Hematopoietic multipotent progenitor cell treated with erythropoietin and hydrocortisone succinate and interleukin-3 and kit ligand, for 15 days (in vitro differentiated cells): ENCODE measurements at places on chromosomes 11 and 22.

DNA sequence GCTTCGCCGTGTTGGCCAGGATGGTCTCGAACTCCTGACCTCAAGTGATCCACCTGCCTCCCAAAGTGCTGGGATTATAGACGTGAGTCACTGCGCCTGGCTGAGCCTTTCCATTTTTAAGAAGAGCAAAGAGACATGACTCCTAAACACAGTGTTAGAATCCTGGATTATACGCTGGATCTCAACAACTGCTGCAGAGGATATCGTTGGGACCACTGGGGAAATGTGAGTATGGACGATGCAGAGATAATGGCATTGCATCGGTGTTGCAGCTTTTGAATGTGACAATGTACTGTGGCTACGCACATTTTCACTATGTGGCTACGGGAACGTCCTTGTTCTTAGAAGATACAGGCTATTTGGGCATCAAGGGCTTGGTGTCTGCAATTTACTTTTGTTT lies 6.2 kb downstream of the MRGPRF start:
- no peak for DNase-seq

DNA sequence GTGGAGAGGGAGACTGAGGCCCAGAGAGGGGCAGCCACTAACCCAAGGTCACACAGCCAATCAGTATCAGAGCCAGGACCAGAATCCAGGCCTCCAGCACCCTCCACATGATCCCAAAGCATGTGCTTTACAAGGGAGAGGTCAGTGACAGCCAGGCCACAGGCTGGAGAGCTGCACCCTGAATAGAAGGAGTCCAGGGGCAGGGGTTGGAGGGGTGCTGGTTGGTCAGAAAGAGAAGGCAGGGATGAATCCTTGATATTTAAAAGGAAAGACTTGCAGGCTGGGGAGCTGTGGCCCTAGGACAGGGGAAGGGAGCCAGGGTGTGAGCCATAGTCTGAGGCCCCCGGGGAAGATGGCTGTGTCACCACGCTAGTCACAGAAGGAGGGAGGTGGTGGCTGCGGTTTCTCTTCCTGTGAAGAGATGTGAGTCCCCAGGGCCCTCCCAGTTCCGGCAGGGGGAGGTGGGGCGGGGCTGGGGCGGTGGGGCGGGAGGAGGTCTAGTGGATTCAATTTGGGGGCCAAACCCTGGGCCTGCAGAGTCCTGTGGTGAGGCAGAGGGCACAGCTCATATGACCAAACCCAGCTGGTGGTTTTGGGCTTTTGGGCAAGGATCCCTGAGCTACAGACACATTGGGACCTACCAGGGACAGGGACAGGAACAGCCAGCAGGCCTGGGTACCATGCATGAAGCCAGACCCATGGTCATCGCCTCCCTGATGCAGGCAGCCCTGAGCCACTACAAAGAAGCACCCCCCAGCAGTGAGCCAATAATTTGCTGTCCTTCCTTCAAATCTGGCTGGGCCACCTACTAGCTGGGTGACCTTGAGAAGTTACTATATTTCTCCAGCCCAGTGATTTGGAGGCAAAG lies 14.0 kb downstream of the RAC2 start:
- no peak for DNase-seq

DNA sequence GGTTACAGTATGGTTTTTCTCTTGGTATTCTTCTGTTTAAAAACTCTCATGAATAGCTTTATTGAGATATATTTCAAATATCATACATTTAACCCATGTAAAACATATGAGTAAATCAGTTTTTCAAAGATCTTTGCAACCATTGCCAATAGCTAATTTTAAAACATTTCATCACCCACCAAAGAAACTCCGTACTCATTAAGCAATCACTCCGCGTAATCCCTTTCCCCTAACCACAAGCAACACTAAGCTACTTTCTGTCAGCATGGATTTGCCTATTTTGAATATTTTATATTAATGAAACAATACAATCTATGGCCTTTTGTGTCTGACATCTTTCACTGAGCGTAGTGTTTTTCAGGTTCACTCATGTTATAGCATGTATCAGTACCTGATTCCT lies 697.9 kb upstream of the ANO5 start:
- no peak for DNase-seq

DNA sequence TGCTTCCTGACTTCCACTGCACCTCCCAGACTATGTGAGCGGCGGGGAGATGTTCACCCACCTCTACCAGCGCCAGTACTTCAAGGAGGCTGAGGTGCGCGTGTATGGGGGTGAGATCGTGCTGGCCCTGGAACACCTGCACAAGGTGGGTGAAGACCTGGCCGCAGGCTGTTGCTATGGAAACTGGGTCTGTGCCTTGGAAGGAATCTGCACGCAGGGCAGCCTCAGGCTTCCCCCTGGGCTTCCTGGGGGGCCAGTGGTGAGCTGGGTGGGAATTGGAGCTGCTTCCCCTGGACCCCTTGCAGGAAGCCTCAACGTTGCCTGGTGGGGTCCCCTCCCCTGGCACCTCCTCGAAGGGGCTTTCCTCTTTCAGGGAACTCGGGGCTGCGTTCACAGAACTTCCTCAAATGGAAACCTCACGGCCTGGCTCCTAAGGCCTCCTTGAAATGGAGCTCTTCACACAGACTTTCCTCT lies 1.5 kb downstream of the RPS6KA4 start:
- no peak for DNase-seq

GRCh38 chr11:59716051-59716450 lies 2.4 kb upstream of the OR10V1 start:
- no peak for DNase-seq

- no peak for DNase-seq
These were observed 307.2 kb upstream of the MPPED2 start for GRCh38 chr11:30893318-30893717.

- no peak for DNase-seq
These were observed 83.7 kb downstream of the KCNQ1 start for GRCh38 chr11:2528301-2529050.

DNA sequence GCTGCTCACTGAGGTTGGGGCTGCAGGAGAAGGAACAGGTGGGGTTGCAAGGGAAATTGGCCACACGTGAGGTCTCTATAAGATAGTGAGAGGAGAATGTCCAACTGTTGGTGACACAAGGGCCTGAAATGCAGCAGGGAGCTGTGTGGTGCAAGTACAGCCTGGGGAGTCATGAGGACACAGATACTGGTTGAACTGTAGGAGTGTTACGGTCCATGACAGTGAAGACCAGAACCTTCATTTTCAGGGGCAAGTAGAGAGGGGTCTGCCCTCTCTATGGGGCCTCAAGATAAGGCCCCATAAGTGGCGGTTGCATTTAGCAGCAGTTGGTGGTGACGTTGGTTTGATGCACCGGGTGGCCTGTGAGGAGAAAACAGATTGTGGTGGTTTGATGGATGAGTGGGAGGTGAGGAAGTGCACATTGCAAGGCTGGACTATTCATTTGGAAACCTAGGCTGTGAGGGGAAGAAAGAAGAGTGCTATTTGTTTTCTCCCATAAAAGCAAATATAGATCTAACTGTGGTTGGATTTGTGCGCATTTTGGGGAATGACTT lies 39.4 kb downstream of the MICAL2 start:
- no peak for DNase-seq

DNA sequence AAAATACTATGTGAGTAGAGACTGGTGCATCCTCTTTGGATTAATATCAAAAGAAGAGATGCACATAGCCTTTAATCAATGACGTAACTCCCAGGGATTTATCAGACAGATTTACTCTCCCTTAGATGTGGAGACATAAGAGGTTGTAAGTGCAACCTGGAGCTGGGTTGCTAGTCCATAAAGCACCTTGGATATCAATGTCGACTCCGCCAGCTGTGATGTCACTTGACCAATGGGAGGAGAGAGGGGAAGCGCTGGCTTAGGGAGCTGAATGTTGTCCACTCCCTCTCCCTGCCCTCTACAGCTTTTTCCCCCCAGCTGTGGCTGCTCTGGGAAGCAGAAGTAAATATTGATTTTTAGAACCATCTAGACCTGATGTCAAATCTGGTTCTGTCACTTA lies 28.9 kb upstream of the TMEM86A start:
- no peak for DNase-seq

GRCh38 chr11:94303966-94304958 lies at the start of gene IZUMO1R:
IZUMO1R (plus strand) TSS chr11:94304580; CDS start chr11:94305637, 1,057 bp downstream.
- DNase-seq: no peak

DNA sequence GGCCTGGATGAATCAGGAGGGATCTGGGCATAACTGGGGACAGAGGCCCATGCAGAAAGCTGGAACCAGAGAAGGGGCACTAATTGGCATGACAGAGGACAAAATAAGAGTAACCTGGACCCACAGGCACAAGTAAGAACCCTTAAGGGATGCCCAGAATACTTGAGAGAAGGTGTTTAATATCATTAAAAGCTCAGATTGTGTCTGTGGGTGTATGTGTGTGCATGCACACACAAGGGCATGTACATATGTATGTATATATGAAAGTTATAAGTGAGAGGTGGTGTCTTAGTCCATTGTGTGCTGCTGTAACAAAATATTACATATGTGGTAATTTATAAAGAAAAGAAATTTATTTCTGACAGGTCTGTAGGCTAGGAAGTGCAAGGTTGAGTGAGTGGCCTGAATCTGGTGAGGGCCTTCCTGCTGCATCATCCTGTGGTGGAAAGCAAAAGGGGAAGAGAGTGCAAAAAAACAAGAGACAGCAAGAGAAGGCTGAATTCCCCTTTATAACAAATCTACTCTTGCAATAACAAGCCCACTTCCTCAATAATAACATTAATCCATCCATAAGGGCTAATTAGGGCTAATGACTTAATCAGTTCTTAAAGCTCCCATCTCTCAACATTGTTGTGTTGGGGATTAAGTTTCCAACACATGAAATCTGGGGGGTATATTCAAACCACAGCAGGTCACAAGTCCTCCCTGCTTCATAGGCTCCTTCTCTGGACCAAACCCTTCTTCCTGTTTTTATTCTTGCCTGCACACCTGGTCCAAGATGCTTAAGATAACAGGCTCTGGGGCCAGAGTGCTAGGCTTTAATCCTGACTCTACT lies 68.3 kb upstream of the POU2AF2 start:
- no peak for DNase-seq

- no peak for DNase-seq
These were observed 8.5 kb downstream of the PIM3 start for GRCh38 chr22:49968831-49969661.

DNA sequence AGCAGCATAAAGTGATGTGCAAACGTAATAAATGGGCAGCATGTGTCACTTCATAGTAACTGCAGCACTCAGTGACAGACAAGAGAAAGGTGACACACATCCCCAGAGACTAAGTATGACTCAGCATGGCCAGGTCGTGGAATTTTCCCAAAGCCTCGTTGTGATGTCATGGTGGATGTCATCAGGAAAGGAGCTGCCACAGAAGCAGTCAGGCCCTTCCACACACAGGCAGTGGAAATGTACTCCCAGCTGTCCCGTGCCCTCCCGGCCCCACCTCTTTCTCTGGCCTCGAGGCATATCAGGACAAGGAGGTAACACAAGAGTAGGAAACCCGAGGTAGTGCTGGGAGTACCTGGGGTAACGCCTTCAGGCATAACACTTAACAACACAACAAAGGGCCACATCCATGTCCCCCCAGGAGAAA lies 8.1 kb downstream of the PC start:
- DNase-seq: no peak

GRCh38 chr11:33687733-33688479 lies 12.7 kb downstream of the C11orf91 start:
- no peak for DNase-seq

GRCh38 chr11:65853246-65853979 lies 4.6 kb downstream of the CFL1 start:
- no peak for DNase-seq

- no peak for DNase-seq
These were observed 57.8 kb upstream of the MN1 start for GRCh38 chr22:27859336-27859735.
